ENCODE measurements at places on chromosomes 3 and 15. TPM values are rescaled to one million over a fixed set of nuclear protein-coding genes. Genes with fewer than 3 reads are reported as not detected.

- no peak for DNase-seq
These were observed 42.1 kb downstream of the CTDSPL start for GRCh38 chr3:37903734-37904133.

DNA sequence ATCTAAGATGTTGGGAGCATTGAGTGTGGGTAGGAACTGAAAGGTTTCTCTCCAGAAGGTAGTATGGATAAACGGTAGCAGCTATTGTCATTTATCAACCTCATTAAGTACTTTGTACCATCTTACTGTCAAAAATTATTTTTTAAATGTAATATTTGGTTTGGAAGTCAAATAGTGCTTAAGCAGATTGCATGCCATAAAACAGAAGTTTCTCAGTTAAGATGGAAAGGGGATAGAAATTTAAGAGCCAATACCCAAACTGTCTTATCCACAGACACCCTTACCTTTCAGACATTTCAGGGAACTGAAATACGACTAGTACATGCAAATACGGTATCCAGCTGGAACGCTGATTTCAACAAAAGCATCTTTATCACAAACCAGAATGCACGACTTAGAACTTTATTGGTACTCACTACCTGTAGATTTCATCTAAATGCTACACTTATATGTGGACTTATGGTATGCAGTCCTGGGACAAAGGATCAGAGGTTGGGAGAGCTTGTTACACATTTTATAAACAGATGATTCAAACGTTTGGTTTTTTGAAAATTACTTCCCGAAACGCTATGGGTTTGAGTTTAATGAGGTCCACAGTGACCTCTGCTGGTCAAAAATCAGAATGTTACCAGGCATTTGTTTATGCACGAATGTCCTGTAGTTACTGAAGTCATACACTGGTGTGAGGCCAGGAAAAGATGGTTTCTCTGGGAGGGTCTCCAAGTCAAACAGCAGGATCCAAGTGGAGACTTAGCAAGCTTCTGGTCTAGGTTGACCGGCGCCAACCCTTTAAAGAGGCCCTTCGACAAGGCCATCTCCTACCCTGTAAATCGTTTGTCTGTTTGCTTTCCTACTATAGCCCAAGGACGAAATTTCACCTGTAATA is 45.7 kb upstream of the DUT start:
- DNase-seq = peak; percentile 74

DNA sequence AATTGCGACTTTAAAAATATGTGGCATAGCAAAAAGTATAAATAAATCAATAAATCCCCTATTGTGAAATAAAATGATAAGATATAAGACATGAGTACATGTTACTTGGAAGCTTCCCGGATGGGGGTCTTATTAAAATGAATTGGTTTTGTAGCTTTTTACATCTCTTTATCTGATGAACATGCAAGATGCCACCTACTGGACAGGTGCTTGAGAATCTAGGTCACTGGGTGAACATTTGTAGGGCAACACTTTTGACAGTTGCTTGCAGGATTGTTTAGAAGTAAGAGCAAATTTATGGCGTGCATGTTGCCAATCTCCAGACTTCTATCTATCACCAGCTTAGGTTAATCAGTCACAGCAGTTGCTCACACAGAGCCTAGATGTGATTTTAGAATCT is 362.7 kb upstream of the SUCLG2 start:
- no peak for DNase-seq

Gene ACTC1
- not detected for total RNA-seq

GRCh38 chr15:91238644-91239425 is 138.8 kb downstream of the SV2B start:
- no peak for DNase-seq

DNA sequence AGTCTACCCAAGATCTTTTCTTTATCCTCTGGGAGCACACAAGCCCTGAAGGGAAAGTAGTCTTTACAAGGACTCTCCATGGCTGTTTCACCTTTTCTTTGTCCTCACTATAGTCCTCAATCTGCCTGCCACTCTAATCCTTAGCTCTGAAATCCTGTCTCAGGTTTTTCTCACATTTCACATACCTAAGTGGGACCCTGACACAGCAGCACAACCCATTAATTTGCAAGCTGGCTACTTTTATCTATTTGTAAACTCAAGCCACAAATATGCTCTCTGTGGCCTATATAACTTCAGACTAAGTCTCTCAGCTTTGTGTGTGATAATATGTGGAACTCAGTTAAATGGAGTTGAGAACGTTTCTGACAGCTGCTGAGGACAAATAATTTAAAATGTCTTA is 19.8 kb downstream of the SIN3A start:
- no peak for DNase-seq

DNA sequence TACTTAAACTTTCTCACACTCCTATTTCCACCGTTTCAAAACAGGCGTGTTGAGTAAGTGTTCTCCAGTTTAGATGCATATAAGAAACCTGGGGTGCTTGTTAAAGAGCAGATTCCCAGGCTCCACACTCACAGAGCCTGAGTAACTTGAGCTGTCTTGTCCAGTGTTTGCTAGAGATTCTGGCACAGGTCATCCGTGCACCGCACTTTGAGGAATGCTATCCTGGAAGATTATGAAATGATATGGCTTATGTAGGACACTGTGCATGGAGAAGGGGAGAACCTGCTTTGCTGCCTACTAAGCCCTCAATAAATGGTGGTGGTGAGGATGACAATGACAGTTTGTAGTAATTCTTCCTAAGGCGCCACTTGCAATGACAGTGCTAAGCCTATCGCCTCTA is 273.7 kb downstream of the PDZRN3 start:
- DNase-seq = no peak

Gene SKOR1
- not detected for total RNA-seq

GRCh38 chr3:69239063-69239462 is 116.7 kb upstream of the LMOD3 start:
- no peak for DNase-seq

DNA sequence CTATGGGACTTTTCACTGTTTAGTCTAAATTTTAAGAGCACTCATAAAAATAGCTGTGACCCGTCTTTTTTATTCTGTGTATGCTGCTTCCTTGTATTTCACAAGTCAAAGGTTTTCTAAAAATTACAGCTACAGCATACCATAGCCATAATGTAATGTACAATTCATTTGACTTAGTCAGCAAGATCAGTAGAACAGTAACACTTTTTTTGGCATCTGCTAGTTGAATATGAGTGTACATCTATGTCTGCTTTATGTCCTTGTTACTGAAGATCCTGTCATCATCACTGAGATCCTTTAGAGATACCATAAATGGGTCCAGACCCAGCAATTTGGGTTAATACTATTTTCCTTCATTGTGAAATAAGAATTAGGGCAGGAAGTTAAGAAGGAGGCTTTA is 42.2 kb downstream of the CMSS1 start:
- peak; percentile 13 for DNase-seq

GRCh38 chr15:49152552-49153312 is 2.7 kb downstream of the COPS2 start:
- DNase-seq = peak; percentile 38

Gene MYH15
- total RNA-seq = not detected

DNA sequence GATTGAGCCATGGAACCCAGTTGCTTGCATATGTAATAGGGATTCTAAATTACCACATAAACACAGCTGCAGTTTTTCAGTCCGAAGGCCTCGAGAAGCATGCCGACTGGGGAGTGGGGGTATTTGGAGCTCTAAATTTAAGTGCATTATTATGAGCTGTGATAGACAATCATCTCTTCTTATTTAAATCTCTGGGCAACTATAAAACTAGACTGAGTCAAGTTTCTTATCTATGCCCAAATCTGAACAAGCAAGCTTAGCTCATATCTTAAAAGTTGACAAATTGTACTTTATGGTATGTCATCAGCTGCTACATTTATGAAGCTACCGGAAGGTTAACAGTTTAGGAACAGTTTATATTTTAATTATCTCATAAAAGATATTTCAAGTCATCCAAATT is 19.5 kb upstream of the THRB start:
- DNase-seq = no peak

DNA sequence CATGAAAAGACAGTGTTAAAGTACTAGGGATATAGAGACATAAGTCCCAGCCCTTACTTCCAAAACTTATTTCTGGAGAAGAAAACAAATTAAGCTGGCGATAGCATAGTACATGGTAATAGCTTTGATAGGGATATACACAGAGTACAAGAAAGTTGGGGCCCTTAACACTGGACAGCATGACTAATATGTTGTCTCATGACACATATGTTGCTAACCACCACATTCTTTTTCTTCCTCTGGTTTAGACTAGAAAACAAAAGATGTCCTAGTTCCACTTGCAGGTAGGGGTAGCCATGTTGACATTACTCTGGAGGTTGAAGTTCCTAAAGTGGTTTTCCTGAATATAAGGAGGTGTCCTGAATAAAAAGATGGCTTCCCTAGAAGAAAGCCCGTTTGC is 75.3 kb downstream of the RFX7 start:
- no peak for DNase-seq

Gene AGBL1
- not detected for total RNA-seq

Gene STOML1
- total RNA-seq = 33.0 TPM

- DNase-seq = peak; percentile 75
These were observed 35.1 kb downstream of the TMOD3 start for GRCh38 chr15:51864408-51865056.

Gene RTP1
- not detected for total RNA-seq

DNA sequence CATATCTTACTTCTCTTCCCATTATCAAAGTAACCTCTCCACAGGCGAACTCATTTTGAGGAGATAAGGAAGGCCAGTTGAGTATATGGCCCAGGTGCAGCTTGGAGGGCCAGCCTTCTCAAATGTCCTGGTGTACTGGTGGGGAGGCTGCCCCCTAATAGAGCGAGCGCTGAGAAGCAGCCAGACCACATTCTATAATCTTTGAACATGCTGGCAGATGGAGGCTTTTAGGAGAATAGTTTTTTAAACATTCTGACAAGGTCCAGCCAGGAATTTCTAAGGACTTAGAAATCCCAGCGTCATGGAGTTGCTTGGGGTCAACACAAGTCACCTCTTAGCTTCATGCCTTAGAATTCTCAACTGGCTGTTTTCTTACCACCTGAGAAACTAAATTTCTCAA is 5.8 kb downstream of the WDR5B start:
- no peak for DNase-seq

Gene SAMD7
- not detected for total RNA-seq

DNA sequence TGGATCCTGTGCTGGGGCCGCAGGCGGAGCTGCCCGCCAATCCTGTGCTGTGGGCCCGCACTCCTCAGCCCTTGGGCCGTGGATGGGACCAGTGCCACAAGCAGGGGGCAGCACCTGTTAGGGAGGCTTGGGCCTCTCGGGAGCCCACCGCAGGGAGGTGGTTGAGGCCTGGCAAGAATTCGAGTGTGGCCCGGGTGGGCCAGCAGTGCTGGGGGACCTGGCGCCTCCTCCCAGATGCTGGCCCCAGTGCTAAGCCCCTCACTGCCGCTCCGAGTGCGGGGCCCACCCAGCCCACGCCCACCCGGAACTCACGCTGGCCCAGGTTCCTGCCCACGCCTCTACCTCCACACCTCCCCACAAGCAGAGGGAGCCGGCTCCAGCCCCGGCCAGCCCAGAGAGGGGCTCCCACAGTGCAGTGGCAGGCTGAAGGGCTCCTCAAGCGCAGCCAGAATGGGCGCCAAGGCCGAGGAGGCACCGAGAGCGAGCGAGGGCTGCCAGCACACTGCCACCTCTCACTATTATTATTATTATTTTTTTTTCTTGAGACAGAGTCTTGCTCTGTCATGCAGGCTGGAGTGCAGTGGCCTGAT is 31.4 kb upstream of the TBL1XR1 start:
- DNase-seq = no peak

Gene DNASE1L3
- not detected for total RNA-seq

DNA sequence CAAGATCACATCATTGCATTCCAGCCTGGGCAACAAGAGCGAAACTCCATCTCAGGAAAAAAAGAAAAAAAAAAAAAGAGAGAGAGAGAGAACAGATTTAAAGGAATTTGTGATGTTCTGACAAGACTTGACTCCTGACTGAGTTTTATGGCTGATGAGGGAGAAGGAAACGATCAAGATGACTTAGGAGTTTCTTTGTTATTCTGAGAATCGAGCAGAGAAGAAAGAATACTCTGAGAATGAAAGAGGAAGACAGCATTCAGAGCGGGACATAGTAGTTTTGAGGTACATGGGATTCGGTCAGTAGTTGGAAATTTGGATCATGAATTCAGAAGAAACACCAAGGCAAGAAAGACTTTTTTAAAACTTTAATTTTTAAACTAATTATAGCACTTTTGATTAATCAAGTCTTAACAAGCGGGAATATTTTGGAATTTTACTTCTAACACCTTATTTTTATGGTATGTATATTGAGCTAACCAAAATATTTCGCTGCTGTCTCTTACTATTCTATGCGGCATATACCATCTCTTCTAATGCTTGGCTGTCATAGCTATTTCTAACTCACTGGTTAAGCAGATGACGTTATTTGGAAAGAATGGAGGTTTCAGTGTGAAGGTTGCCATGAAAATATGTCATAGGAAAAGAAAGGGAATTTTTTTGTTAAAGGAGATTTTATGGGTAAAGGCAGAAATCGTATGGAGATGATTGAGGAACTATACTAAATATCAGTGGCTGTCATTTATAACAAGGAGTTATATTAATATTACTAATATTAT is 644.1 kb downstream of the RBMS3 start:
- no peak for DNase-seq

- DNase-seq = no peak
These were observed 29.4 kb upstream of the SEMA3F start for GRCh38 chr3:50125541-50126286.

GRCh38 chr15:68340726-68341671 is 63.5 kb downstream of the FEM1B start:
- DNase-seq = no peak

Gene NRROS
- not detected for total RNA-seq

DNA sequence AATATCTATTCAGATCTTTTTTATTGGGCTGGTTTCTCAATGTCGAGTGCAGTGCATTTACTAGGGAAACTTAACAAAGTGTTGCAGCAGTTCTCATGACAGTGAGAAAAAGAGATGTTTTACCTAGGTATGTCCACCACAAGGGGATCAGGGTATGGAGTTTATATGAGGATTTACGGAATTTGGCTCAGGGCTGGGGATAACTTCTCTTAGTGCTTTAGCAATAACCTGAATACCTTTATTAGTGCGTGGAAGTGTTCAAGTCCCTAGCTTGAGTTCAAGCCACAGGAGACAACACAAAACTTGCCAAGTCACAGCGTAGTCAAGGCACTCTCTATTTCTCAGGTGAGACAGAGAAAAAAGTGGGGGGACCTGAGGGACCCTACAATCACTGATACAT is 3.9 kb upstream of the CCR3 start:
- DNase-seq = no peak

DNA sequence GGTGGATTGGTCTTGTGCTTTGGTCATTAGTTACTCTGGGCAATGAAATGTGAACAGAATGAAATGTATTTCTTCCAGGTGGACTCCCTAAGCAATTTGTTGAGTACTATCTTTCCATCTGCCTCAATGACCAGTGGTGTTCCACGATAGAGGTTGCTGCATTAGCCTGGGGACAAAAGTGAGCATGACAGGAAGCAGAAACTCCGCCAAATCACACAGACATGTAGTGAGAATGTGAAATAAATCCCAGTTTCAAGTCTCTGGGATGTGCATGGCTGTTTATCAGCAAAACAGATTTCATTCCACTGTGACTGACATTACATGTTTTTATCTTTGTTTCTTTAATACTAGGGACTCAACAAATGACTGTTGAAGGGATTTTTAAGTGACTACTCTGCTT is 63.3 kb upstream of the DCBLD2 start:
- no peak for DNase-seq

- peak; percentile 88 for DNase-seq
These were observed 31.8 kb downstream of the CCNL1 start for GRCh38 chr3:157127831-157128767.

- no peak for DNase-seq
These were observed 47.4 kb upstream of the MITF start for GRCh38 chr3:69691860-69692259.

GRCh38 chr3:22175947-22176346 is 424.9 kb upstream of the ZNF385D start:
- no peak for DNase-seq

Gene SHF
- 14.3 TPM for total RNA-seq
